ENCODE measurements at places on chromosomes 4 and X.

- peak; percentile 15 for DNase-seq
Observed at GRCh38 chrX:805103-805670, 174.6 kb downstream of the SHOX start.

- no peak for DNase-seq
Observed at GRCh38 chr4:55297346-55297745, 48.7 kb upstream of the SRD5A3 start.

DNA sequence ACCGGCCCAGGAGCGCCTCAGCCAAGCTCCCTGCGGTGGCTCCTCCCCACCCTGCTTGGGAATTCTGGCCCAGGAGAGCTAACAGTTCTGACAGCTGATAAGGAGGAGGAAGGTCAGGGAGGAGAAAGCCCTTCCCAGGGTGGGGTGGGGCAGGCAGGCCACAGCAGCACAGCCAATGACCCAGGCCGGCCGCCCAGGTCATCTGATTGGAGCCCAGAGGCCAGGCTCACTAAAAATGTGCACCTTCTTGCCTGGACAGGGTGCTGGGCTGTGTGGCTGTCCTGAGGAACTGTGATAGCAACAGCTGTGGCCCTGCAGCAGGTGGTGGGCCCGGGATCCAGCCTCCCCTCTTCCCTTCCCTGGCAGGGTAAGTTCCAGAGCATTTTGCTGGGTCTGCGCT lies 17.2 kb upstream of the SH3TC1 start:
- no peak for DNase-seq

DNA sequence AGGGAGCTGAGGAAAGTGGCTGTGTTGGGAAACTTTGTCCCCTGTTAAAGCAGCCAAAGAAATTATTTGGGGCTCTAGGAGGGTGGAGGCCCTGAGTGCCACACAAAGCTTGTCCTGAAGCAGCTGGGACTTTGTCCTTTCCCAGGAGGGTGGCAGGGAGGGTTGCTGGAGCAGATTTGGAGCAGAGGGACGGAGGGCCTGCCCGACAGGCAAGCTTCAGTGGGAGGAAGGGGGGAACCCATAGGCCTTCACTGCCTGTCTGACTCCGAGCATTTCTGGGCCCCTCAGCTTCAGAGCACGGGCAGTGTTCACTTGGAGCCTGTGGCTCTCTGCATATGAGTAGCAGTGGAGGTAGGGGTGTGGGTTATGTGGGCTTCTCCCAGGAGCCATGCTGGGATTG lies 7.2 kb upstream of the CNGA2 start:
- no peak for DNase-seq

DNA sequence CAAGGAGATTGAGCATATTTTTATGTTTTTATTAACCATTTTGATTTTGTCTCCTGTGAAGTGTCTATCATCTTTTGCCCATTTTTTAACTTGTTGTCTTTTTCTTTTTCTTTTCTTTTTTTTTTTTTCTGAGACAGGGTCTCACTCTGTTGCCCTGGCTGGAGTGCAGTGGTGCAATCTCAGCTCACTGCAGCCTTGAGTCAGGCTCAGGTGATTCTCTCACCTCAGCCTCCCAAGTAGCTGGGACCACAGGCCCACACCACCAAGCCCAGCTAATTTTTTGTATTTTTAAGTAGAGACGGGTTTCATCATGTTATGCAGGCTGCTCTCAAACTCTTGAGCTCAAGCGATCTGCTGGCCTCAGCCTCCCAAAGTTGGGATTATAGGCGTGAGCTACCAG lies 4.6 kb upstream of the ADD1 start:
- DNase-seq: no peak

DNA sequence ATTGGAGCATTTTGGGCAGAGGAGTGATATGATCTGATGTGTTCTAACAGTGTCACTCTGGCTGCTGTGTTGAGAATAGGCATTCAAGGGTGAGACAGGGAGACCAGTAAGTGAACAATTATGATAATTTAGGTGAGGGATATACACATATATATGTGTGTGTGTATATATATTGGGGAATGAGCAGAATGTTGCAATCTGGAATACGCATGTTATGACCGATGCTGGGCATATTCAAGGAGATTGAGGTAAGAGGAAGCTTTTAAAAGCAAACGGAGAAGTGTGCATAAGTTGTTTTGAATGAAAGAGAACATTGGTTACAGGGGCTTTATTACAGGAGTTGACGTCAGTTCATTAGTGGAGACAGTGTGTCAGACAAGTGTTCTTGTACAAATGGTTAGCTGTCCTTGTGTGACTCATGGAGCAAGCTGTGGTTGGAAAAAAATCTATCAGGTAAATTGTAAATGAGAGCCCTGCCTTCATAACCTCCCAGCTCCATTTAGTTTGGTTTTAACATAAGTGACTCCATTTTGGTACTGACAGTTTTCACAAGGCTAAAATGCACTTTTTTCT lies 442.5 kb upstream of the LCORL start:
- no peak for DNase-seq

DNA sequence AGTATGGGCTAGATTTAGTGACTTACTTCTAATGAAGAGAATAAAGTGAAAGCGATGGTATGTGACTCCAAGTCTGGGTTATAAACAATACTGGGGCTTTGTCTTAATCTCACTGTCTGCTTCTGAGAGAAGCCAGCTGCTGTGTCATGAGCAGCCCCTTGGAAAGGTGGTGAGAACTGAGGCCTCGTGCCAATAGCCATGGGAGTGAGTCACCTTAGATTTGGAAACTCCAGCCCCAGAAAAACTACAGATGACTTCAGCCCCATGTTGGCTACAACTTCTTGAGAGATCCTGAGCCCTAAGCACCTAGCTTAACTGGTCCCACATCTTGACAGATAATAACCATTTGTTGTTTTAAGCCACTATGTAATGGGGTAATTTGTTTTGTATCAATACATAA lies 77.6 kb downstream of the CWH43 start:
- no peak for DNase-seq

GRCh38 chrX:53398216-53398615 lies 24.2 kb downstream of the SMC1A start:
- no peak for DNase-seq

- DNase-seq: no peak
Observed at GRCh38 chr4:17619416-17620105, 5.1 kb downstream of the MED28 start.

GRCh38 chr4:89598602-89599001 lies 238.4 kb downstream of the SNCA start:
- no peak for DNase-seq

GRCh38 chr4:4633431-4633830 lies 91.6 kb upstream of the STX18 start:
- no peak for DNase-seq

GRCh38 chr4:163815776-163816175 lies 321.3 kb downstream of the TMA16 start:
- no peak for DNase-seq

DNA sequence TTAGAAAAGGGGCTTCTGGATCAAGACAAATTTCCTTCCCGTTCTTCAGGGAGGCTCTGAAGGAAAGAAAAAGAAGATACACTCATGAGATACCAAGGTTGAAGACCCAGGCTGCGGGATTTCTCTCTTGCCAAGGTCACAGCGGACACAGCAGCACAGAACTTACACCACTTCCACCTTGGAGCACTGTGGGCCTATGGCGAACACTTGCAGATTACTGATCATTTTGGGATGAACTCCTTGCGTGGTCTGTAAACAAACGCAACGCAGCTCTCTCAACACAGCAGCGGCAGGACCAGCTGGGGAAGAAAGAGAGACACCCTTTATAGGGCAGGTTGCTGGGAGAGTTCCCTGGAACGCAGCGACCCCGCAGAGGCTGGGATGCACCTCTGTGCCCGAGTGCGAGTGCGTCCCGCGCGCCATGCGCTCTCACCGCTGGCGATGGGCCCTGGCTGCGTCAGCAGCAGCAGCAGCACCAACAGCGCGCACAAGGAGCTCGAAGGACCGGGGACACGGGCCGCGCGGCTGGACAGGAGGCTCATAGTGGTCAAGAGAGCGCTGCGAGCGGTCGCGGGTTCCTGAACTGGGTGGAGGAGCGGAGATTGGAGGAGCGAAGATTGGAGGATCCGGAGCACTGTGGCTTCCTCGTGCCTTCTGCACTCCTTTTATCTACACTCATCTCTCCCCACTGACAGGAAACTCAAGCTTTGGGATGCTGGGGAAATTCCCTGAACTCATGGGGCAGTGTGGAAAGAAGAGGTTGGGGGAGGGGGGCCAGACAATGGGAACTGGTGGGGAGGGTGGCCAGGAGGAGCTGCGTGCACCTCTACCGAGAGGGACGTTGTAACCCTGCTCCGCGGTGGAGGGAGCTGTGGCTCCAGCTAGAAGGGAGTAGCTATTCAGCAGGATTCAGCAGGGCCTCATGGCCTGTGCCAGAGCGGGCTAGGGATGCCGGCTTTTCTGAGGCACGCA lies at the start of gene CXCL5:
CXCL5 (minus strand) TSS at position 638 of the 972 bp plus-strand sequence; CDS start at position 542, 96 bp downstream.
- DNase-seq: no peak

DNA sequence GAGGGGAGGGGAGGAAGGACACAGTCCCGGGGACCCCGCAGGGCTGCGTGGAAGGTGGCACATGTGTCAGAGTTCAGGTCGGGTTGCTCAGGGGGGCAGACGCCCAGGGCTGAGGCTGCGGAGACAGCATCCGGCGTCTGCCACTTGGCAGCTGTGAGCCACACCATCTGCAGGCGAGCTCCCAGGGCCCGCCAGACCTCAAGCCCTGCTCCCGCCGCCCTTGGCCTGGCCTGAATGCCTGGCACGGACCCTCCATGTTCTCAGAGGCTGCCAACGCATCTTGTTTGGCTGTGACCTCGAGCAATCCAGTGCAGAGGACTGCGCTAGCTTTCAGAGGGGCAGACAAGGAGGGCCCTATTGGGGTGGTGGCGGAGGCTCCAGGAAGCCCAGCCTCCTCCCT lies 5.1 kb downstream of the BGN start:
- DNase-seq: no peak

GRCh38 chr4:186755550-186756519 lies 32.2 kb upstream of the FAT1 start:
- DNase-seq: no peak

GRCh38 chr4:95231681-95232080 lies 317.1 kb downstream of the UNC5C start:
- DNase-seq: no peak

DNA sequence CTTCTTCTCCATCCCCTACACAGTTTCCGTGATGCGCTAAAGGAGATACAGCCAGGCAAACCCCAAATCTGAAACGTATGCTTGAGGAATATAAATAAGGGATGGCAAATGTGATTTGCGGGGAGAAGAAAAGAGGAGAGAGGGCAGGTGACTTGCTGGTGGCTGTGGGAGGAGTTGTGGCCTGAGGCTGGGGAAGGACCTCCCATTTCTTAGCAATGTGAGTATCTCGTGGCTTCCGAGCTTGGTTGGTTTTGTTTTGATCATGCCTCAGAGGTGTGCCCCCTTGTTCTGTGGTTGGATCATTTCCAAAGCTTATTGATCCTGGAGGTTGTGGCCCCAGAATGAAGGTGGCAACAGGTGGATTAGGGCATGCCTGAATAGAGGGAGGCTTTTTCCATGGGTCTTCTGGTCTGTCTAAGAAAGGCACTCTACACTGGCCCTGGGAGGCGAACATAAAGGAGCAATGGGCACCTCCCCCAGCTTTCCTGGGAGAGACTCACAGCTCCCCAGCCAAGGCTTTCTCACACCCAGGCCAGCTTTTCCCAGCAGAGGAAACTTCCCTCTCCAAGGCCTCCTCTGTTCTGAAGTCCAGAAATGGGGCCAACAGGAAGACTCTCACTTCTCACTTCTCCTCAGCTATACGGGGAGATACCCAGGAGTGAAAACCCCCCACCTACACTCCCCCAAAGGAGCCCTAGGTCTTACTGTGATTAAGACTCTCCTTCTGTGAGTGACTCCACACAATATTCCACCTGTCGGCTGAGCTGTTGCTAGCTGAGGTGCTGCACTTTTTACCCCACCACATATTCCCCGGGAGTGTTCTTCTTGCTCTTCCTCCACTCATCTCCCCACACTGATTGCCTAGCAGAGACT lies 40.0 kb downstream of the C4orf51 start:
- no peak for DNase-seq

DNA sequence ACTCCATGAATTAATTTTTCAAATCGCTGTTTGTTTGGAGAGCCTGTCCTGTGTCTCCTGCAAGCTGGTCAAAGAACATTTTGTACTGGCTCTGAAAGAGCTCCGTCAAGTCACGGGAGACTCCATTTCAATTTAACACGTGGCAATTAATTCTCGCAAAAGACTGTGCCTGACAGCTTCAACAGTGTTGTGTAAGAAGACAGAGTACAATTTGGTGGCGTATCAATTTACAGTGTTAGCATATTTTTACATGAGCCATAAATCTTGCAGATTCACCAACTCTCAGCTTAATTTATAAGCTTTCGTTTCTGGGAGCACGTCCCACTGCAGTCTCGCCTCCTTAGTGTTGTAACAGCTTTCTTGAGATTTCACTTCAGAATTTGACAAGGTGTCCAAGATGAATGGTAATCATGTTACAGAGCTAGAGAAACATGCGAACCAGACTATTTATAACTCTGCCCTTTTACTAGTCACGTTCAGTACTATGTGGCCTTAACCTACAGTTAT lies 70.8 kb downstream of the RWDD4 start:
- no peak for DNase-seq

GRCh38 chrX:48897157-48897624 lies 377 bp downstream of the TIMM17B start:
- peak; percentile 77 for DNase-seq

GRCh38 chrX:53940180-53940579 lies 104.1 kb downstream of the PHF8 start:
- DNase-seq: no peak

GRCh38 chr4:76950956-76951671 lies 1.6 kb downstream of the SEPTIN11 start:
- DNase-seq: no peak

GRCh38 chr4:121168446-121169281 lies 4.5 kb upstream of the TNIP3 start:
- DNase-seq: no peak

GRCh38 chr4:127618427-127618826 lies 14.3 kb upstream of the INTU start:
- no peak for DNase-seq

- peak; percentile 68 for DNase-seq
Observed at GRCh38 chrX:72003811-72004750, 93.4 kb downstream of the NHSL2 start.

- no peak for DNase-seq
Observed at GRCh38 chrX:112053169-112053568, 29.4 kb downstream of the TRPC5 start.

GRCh38 chr4:162075726-162076125 lies 88.1 kb downstream of the FSTL5 start:
- no peak for DNase-seq

All from type B pancreatic cell (in vitro differentiated cells).